ENCODE measurements at places on chromosomes 5 and 9. TPM values are rescaled to one million over a fixed set of nuclear protein-coding genes. Genes with fewer than 3 reads are reported as not detected.

The NTMT1 gene
- total RNA-seq, result 50.7 TPM

The ABCA1 gene
- total RNA-seq, result 14.1 TPM

The SARDH gene
- 17.7 TPM for total RNA-seq

The STC2 gene
- not detected for total RNA-seq

The GALNT10 gene
- total RNA-seq, result 21.7 TPM

- H3K27ac ChIP-seq, result no peak overlapping the region
- H3K27me3 ChIP-seq, result no peaks in the 10 kb centered on the region
- no peaks in the 10 kb centered on the region for H3K4me1 ChIP-seq
- H3K4me3 ChIP-seq, result no peak overlapping the region
Observed at GRCh38 chr5:58393716-58394115, 66.2 kb downstream of the PLK2 start.

GRCh38 chr5:72920690-72921502, 34.9 kb upstream of the FCHO2 start:
- no peak overlapping the region for H3K27ac ChIP-seq
- DNase-seq, result no peak
- no peaks in the 10 kb centered on the region for H3K36me3 ChIP-seq
- H3K4me1 ChIP-seq, result no peaks in the 10 kb centered on the region

- peaks cover 15% of the 10 kb centered on the region for H3K36me3 ChIP-seq
- peak overlapping the region; percentile 75 for H3K27ac ChIP-seq
- peak overlapping the region; percentile 93 for H3K4me3 ChIP-seq
Observed at GRCh38 chr5:52800394-52801213, 12.9 kb downstream of the ITGA1 start.

- no peaks in the 10 kb centered on the region for H3K36me3 ChIP-seq
- H3K4me1 ChIP-seq, result no peaks in the 10 kb centered on the region
- H3K27ac ChIP-seq, result no peak overlapping the region
- H3K4me3 ChIP-seq, result no peak overlapping the region
Observed at GRCh38 chr5:5658226-5658625, 235.7 kb downstream of the ICE1 start.
